ENCODE measurements at places on chromosomes 6 and 20.

GRCh38 chr6:78808356-78808891, 58.9 kb upstream of the IRAK1BP1 start:
- no peak for DNase-seq

DNA sequence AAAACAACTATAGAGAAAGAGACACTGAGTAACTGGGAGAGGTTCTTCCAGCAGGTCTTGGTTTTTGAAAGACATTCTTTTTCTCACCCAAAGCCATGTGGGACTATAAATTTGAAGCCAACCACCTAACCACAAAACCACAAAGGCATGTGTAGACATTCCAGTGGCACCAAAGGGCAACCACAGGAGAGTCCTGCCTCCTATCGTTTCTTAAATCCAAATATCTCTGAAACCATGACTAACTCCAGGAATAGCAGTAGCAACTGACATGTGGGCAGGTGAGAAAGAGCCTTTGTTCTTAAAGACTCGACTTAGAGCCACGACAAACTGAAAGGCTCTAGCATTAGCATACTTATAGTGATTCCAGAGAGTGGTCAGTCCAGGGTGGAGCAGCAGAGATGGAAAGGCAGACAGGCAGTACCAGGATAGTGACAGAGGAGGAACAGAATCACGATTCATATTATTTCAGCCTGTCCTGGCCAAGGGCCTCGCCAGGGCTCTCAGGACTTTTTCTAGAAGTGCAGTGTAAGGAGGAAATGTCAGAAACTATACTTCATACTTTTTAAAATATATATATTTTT, 9.4 kb upstream of the COL9A1 start:
- DNase-seq: peak; percentile 67

GRCh38 chr6:14306151-14306906, 188.8 kb downstream of the CD83 start:
- peak; percentile 52 for DNase-seq

DNA sequence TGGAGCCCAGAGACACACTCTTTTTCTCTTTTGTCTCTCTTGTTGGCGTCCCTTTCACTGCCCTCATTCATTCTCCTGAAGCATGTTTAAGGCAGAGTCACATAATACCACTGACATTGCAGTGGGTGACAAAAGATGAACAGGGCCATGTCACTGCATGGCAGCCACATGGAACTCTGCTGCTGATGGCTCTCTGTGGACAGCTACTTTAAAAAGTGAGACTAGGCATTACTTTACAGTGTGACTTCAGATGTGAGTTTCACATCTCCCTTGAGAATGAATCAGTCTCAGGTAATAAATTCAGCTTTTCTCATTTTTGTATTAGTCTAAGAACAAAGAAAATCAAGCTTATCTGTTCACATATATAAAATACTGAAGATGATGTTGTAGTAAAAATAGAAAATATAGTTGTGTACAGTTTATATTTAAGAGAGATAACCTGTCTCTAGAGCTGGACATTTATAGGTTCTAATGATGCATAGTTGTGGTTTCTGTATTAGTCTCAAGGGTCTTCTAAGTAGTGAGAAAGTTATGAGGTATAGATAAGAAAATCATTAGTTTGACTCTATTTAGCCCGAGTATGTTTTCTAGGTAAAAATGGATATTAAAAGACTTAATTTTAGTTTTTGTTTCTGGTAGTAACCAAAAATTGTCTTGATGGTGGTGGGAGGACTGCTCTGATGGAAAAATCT, 6.1 kb downstream of the MRS2 start:
- DNase-seq: no peak

GRCh38 chr6:15456422-15456821, 206.4 kb downstream of the DTNBP1 start:
- no peak for DNase-seq

DNA sequence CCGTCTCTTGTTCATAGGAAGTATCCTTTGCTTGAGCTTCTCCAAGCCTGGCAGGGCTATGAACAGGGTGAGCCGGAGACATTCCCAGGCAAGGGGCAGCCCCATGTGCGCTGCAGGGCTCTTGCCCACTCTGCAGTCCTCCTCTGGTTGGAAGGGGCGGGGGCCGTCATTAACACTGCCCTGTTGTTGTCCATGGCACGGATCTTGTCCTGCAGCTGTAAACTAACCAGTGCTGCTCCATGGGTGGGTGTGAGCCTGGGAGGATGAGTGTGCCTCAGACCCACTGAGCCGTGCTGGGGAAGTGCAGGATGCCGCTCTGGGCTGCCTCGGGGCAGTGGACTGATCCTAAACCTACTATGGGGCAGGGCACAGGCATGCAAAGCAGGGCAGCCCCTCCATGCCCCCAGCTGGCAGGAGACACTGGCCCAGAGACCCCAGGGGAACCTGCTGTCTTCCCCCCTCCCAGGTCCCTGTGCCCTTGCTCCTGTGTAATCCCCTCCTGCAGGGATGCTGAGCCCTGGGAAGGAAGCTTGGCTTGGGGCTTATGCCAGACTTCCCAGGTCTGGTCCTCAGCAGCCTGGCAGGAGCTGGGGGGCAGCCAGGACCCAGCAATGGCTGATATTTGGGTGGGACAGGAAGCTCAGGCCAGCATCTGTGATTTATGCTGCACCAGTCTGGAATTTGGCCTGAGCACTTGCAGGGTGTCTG, 8.5 kb downstream of the EBF4 start:
- DNase-seq: no peak

DNA sequence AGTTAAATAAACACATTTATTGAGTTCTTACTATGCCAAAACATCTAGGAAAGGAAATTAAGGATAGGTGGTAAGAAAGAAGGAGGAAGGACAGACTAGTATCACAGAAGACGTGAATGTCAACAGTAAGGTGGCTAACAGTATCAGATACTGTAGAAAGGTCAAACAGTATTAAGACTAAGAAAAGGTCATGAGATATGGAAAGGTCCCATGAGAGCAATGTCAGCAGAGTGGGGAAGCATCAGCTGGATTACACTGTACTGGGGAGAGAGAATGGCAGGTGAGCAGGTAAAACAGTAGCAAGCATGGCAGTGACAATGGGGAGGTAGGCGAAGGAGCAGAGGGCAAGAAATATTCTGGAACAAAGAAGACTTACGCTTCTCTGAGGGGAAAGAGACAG, 18.0 kb downstream of the GLO1 start:
- no peak for DNase-seq

DNA sequence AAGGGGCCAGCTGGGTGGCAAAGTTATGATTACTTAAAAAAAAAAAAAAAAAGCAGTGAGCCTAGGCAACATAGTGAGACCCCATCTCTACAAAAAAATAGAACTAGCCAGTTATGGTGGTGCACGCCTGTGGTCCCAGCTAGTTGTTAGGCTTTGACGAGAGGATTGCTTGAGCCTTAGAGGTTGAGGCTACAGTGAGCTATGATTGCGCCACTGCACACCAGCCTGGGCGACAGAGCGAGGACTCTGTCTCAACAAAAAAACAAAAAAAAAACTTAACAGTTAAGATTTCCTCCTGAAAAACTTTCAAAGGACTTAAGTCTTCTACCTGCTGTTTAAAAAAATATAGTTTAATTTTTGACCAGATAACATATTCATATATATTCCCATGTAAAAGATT, 2.4 kb downstream of the GTSF1L start:
- DNase-seq: no peak

- DNase-seq: peak; percentile 88
These were observed 37.7 kb downstream of the KCNQ2 start for GRCh38 chr20:63434599-63435378.

GRCh38 chr6:151284548-151285017, 44.8 kb downstream of the AKAP12 start:
- DNase-seq: no peak

DNA sequence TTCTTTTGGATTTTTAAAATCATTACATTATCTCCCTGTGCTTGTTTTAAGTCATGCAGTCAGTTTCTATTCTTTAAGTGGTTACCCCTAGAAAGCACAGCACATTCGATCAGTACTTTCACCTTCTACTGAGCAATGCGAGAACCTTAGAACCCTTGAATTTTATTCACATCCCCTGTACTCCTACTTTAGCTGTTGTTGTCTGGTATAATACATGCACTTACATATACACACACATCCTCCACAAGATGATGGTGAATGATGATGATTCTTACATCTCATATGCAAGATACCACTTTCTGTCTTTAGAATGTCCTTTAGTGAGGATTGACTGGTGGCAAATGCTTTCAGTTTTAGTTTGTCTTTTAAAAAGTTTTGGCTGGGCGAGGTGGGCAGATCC, 5.7 kb downstream of the CDC40 start:
- DNase-seq: no peak
